ENCODE measurements at places on chromosomes 2 and 18.

- no peak for DNase-seq
Observed at GRCh38 chr2:30362468-30363081, 84.5 kb upstream of the LCLAT1 start.

GRCh38 chr18:66560094-66560493, 43.8 kb downstream of the CDH19 start:
- DNase-seq, result peak; percentile 26

DNA sequence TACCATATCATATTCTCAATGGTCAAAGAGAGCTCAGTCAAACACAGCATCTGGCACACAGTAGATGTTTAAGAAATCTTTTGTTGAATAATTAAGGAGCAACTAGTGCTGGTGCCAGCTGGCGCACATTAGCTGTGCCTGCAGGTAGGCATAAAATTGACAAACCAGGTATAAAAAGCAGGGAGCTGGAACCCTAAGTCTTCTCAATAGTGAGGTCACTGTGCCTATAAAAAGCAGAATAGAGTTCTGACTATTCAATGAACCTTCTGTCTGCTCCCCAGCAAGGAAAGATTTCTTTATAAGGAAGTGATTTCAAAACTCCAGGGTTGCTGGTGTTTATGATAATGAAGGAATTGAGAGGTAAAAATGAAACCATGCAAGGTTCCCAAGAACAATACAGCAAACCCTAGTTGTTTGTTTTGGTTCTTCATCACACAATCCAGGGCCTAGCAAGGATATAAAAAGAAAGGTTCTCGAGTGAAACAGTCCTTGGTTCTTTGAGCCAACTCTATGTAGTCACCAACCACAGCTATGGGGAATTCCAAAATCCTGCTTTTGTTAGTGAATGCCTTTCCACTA, 76.1 kb downstream of the THADA start:
- DNase-seq, result no peak

- DNase-seq, result no peak
Observed at GRCh38 chr2:232541961-232542714, 2.6 kb downstream of the CHRNG start.

- DNase-seq, result no peak
Observed at GRCh38 chr2:47653036-47653435, 129.9 kb upstream of the MSH6 start.

DNA sequence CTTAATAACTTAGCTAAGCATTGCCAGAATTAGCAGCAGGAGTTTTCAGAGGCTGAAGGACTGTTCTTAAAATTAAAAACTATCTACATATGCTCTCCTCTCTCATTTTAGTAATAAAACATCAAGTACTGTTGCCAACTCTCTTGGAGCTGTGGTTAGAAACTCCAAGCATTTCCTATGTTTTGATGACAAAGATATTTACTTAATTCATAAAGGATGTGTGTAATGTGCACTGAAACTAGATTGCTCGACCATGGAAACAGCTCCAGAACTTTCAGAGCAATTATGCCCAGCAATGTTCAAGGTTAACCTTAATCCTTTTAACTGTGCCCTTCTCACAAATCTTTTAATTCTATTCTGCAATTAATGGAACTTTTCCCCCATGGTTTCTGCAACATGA, 8.4 kb downstream of the GRP start:
- no peak for DNase-seq

DNA sequence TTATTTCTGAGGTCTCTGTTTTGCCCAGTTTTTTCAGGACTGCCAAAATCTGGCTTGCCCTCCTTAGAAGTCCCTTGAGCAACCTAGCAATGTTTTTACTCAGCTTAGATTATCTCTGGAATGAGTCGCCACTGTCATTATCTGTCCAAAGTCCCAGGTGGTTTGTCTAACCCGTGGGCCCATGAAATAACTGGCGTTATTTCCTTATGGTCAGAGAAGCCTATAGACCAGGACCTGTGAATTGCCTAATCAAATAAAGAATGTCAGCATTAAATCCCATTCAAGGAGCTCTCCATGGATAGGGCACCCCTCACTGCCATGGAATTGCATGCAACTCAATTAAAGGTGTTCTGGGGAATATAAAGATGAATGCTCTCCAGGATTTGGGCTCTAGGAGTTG, 373.9 kb downstream of the SETBP1 start:
- DNase-seq, result no peak

- no peak for DNase-seq
Observed at GRCh38 chr2:16023506-16024360, 83.4 kb downstream of the MYCN start.

Measured in NCI-H446 treated with DMSO at 0.1 percent for 48 hours (cell line).